ENCODE measurements at places on chromosomes 11 and 22.

- no peak for DNase-seq
Observed at GRCh38 chr11:64297699-64298358, 2.3 kb upstream of the CATSPERZ start.

- no peak for DNase-seq
Observed at GRCh38 chr11:280706-281485, 2.7 kb downstream of the NLRP6 start.

GRCh38 chr11:11380883-11381282 is 27.8 kb upstream of the CSNK2A3 start:
- DNase-seq = no peak

- DNase-seq = no peak
Observed at GRCh38 chr11:15865212-15865987, 490.9 kb downstream of the SOX6 start.

DNA sequence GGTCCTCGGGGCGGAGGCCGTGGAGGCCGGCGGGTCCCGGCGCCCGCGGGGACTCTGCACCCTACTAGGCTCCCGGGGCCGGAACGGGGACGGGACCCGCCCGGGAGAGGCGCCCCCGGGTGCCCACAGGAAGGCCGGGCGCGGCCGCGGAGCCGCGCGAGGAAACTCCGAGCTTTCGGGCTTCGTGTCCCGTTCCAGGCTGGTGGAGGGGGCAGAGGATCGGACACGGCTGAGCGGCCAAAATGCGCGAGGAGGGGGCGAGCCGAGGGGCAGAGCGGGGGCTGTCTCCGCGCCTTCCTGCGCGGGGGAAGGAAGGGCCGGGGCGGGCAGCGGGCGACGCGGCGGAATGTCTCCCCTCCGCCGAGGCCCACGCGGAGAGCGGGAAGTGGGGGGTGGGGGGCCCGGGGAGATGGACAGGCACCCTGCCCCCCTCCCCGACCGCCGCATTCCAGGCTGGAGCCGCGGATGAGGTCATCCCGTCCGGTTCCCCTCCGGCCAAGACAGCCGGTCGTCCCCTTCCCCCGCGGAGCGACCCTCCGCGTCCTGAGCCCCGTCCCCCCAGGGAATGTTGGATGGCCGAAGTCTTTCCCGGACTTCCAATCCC is 430 bp downstream of the CDC42EP1 start:
- DNase-seq = no peak

DNA sequence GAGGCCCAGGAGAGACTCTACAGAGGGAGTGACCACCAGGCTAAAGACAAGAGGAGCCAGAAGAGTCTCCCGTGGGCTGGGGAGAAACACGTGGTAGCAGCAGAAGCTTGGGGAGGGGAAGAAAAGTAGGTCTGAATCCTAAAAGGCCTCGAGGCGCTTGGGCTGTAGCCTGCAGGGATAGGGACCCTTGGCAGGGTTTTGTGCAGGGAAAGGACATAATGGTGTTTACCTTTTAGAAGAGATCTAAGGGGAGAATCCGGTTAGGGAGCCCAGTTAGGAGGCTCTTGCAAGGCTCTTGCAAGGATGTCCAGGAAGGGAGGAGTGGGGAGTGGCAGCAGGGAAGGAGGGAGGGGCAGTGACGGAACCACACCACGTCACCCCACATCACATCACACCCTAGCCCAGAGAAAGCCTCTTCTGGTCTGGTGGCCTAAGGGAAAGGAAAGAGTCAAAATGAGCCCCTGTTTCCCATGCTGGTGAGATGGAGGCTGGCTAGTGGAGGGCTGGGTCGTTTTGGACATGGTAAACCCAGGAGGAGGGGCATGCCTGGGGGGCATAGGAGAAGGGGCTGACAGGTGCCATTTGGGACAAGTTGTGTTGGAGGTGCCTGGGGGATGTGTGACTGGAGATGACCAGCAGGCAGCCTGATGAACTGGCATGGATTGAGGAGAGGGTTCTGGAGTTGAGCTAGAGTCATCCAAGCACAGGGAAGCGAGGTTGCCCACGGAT is 6.2 kb upstream of the FAM83F start:
- no peak for DNase-seq

- DNase-seq = no peak
Observed at GRCh38 chr22:48976556-48977535, 850.8 kb downstream of the BRD1 start.

DNA sequence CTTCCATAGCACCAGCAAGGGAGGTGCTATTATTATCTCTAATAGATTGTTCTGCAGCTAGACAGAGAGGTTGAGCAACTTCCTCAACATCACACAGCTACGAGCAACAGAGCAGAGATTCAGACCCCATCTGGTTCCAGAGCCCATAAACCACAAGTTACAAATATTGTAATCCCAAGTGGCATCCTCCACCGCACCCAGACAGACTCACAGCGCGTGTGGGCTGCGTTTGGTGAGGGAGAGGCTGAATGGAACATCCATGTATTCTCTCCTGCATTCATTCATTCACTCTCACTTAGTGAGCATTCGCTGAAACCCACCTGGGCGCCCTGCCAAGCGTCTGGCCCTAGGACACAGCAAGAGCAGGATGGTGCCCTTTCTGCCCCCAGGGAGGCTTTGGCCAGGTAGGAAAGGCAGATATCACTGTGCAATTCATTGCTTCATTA is 33.5 kb downstream of the LIF start:
- no peak for DNase-seq

DNA sequence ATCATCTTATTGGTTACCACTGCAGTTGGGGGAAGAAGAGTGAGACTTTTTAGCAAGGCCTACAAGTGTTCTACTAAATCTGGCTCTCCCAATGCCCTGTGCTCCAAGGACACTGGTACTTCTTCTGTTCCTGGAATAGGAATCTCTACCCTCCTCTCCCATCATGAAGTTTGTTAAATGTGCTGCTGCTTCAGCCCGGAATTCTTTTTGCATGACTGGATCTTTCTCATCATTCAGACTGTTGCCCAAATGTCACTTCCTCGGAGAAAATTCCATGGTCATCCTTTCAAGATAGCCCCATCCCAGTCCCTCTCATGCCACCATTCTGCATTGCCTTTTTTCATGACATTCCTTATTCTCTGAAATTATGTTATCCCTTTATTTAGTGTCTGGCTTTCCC is 400.8 kb downstream of the SOX6 start:
- no peak for DNase-seq

DNA sequence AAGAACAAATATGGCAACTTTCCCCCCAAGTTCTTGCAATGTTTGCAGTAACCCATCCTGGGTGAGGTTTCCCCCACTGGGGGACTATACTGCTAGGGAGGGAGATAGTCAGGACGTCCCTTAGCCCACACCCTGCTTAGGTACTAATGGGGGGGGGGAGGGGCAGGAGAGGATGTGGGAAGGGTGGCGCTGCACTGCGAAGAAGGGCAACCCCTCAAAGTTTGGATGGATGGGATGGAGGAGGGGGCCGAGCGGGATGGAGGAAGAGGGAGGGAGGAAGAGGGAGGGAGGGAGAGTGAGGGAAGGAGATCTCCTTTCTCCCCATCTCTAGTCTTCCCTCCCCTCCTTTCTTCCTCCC is 100.6 kb upstream of the HSD17B12 start:
- DNase-seq = no peak

- no peak for DNase-seq
Observed at GRCh38 chr11:117979481-117980211, 6.5 kb upstream of the IL10RA start.

GRCh38 chr11:15117751-15118150 is 3.0 kb downstream of the INSC start:
- DNase-seq = no peak

GRCh38 chr11:115317277-115318185 is 186.7 kb downstream of the CADM1 start:
- DNase-seq = no peak

DNA sequence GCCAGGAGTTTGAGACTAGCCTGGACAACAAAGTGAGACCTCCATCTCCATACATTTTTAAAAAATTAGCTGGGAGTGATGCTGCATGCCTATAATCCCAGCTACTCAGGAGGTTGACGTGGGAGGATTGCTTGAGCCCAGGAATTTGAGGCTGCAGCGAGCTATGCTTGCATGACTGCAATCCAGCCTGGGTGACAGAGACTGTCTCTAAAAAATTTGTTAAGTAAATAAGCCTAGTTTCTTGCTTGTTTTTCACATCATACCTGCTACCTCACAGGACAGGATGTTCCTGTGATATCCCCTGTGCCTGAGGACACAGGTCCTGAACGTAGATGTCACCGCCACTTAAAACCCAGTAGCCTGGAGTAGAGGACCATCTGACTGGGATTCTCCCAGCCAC is 348.6 kb downstream of the MN1 start:
- no peak for DNase-seq

DNA sequence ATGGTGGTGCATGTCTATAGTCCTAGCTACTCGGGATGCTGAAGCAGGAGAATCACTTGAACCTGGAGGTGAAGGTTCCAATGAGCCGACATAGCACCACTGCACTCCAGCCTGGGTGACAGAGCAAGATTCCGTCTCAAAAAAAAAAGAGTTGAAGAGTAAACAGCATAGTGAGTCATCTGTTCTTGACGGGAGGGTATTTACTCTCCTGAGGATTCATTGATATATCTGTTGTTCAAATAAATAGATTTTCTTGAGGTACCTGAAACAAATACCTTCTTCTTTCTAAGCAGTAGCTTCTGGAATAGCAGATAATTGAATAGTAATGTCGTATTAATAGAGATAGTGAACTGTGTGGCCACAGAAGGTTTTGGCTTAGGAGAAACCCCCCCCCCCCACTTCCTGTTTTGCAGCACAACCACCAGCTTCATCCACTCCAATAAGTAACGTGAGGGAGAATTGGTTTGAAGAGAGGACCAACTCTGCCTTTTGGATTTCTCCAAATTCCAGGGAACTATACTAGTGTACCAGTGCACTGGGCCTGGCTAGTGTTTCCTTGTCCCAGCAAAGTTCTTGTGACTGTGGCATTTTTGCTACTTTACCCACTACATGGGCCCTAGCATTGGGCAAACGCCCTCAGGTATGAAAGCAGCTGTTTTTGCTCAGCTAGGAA is 90.0 kb downstream of the PRMT3 start:
- no peak for DNase-seq

DNA sequence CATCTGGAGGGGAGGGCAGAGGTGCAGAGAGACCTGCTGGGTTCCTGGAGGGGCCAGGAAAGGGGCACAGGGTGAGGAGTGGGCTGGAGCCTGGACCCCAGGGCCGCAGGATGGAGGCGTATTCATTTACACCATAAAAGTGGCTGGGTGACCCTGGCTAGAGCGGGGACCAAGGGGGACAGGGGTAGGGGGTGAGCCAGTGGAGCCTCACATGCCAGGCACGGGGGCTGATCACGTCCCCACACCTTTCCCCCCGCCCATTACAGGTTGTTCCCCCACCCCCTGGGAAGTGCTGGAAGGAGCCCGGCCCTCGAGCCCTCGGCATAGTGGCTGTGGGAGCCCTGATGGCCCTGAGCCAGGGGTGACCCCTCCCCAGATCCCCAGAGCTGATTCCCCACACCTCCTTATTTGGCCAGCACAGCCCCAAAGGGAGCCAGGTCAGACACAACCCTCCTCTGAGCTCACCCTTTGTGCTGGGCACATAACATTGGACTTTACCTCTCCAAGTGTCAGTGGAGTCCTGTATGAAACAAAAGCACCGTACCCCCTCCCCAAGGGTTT is 781 bp downstream of the TCIRG1 start:
- no peak for DNase-seq
